Renal cortical epithelial cell (primary cell): ENCODE measurements at places on chromosomes 2 and 18. TPM values are rescaled to one million over a fixed set of nuclear protein-coding genes. Genes with fewer than 3 reads are reported as not detected.
A peak's percentile ranks its signal among the peaks of the same experiment; 100 is the strongest.

GRCh38 chr2:21793461-21793860 lies 669.7 kb downstream of the TDRD15 start:
- no peak for DNase-seq

DNA sequence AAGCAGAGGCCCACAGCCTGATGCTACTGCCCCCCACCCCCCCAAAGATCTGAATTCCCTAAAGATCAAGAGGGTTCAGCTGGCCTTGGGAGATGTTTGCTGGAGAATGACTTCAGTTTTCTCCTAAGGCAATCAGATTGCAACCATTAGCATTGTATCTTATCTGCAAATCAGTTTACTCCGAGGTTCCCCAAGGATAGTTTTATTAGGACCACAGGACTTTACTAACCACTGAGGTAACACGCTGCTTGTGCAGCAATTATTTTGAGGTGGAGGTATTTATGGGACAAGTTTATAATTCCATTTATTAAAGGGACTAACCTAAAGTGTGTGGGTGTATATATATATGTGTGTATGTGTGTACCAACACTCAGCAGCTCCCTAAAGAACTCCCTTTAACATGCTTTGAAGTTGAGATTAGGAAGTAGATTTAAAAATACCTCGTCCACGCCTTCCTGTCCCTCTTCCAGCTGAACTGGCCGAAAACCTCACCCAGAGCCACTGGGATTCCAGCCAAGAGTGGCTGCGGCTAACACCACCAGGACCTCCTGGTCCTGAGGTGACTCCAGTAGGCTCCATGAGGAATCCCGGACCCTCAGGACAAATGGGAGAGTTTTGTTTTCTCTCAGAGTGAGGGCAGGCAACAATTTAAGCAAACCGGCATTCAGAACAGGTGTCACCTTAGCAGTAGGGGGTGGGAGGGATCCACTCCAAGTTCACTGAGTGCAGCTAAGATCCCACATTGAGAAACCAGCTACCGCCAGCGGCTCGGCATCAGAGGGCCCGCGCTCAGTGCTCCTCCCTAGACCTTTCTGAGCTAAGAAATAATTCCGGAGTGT lies 3.0 kb upstream of the DLX1 start:
- DNase-seq, result no peak

The CEP192 gene
- 35.1 and 37.2 TPM in 2 replicates for total RNA-seq

The UGT1A3 gene
- 0.17 and 4.1 TPM in 2 replicates for total RNA-seq

DNA sequence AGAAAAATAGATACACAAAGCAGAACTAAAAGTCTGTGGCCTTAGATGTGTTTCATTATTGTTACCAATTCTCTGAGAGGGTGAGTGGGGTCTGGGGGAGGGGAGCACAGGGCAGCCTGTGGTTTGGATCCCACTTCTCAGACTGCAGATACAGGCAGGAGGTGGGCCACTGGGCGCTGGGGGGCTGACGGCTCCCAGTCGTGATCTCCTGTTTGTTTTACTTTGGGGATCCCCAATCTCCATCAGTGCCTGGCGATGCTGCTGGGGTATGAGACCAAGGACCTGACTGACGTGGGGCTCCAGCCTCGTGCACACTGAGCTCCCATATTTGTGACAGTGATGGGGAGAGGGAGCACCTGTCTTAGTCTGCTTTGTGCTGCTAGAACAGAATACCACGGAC lies 54.9 kb downstream of the EDAR start:
- DNase-seq, result no peak

- DNase-seq, result no peak
Observed at GRCh38 chr2:109178968-109179367, 50.0 kb downstream of the SH3RF3 start.

GRCh38 chr2:224658780-224659405 lies 57.3 kb downstream of the CCDC195 start:
- peak; percentile 17 for DNase-seq

The NXPH2 gene
- 0.87 TPM in 1 of 2 replicates, not detected in the other for total RNA-seq

DNA sequence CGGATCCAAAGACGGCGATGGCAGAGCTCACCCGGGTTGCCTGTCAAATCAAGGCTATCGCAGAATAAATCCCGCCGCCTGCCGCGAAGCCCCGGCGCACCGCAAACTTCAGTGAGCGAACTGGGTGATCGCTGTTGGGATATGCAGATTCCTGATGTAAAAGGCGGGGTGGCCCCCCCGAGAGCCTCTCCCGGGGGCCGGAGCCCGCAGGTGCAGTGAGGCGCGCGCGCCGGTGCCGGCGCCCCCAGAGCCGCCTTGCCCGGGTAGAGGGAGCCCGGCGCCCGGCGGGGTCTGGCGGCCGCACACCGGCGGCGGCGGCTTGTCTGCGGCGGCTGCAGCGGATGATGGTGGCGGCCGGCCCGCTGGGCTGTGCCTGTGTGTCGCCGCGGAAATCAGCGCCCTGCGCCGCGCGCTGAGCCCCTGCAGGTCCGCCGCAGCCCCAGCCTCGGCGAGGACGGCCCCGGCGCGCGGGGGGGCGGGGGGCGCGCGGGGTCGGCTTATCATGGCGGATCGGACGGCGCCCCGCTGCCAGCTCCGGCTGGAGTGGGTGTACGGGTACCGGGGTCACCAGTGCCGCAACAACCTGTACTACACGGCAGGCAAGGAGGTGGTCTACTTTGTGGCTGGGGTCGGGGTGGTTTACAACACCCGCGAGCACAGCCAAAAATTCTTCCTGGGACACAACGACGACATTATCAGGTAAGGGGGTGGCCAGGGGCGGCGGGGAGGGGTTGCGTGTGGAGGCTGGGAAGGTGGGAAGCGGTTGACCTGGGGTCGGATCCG lies 1.3 kb downstream of the EML6 start:
- DNase-seq, result no peak

DNA sequence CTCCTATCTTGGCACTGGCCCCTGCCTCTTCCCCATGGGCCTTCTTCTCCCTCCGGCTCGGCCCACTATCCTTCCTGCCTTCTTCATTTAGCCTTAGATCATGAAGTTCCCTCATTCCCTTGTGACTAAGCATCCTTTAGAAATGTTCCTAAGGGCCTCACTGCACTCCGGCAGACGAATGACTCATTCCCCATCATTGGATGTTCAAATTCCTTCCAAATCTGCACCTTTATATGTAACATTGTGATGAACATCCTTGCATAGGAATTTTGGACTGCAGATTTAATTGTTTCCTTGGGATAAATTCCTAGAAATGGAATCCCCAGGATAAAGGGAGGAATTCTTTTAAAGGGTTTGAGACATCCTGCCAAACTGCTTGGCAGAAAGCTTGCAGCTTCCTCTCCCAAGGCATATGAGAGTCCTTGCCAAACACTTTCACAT lies 19.0 kb downstream of the CRACDL start:
- peak; percentile 90 for DNase-seq

- DNase-seq, result peak; percentile 93
Observed at GRCh38 chr2:62292190-62292589, 96.3 kb downstream of the B3GNT2 start.

GRCh38 chr2:196186266-196186980 lies 15.0 kb upstream of the STK17B start:
- DNase-seq, result no peak

DNA sequence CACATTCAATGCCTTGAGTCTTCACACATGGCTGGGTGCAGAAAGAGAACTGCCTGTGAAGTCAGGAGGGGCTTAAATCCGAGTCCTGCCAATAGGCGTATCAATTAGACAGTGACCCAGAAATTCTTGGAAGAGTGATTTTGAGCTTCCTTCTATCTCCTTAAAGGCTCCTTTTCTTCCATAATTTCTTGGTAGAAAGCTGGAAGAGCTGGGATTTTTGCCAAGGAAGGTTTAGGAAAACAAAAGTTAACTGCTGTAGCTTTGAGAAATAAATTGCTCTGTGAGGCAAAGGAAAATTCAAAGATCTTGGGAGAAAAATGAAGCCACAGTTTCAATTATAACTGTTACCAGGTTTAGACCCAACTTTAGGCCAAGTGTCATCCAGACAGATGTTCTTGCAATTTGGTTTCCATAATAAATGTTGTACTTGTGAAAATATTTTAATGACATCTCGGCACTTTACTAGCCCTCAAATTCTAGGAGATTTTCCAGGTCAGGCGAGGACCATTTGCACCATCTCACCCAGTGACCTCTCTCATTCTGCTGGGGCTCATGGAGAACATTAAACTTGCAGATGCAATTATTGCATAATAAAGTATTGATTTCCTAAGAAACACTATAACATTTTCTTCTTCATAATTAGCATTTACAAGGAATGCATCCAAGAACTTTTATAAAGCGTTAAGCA lies 329.7 kb upstream of the MEIS1 start:
- no peak for DNase-seq

GRCh38 chr18:28767727-28768211 lies 590.8 kb upstream of the CDH2 start:
- DNase-seq, result peak; percentile 65

DNA sequence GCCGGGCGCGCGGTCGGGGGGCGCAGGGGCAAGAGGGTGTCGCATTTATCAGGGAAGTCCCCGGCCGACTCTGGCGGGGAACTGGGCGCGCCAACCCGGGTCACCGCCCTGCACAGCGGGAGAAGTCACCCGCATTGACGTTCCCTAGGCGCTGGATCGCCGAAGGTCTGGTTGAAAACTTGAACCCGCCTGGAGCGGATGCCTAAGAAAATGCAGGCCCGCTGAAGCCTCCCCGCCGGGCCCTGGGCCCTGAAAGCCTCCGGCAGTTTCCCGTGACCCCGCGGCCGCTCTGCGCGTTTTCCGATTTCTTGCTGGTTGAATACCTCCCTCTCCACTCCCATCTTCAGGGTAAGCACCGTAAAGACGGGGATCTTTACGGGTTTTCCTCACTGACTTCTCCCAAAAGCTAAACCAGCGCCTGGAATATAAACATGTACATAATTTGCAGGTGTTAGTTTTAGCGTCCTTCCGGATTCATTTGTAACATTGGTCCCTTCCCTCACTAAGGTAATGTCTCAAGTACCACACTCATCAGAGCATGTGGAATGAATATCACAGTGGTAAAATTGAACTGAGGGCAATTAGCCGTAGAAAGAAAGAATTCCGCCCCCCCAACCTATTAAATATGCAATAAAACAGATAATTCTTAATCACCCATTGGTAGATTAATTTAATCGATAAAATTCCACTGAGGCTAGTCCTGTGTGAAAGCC lies 675 bp upstream of the SPIRE1 start:
- no peak for DNase-seq

DNA sequence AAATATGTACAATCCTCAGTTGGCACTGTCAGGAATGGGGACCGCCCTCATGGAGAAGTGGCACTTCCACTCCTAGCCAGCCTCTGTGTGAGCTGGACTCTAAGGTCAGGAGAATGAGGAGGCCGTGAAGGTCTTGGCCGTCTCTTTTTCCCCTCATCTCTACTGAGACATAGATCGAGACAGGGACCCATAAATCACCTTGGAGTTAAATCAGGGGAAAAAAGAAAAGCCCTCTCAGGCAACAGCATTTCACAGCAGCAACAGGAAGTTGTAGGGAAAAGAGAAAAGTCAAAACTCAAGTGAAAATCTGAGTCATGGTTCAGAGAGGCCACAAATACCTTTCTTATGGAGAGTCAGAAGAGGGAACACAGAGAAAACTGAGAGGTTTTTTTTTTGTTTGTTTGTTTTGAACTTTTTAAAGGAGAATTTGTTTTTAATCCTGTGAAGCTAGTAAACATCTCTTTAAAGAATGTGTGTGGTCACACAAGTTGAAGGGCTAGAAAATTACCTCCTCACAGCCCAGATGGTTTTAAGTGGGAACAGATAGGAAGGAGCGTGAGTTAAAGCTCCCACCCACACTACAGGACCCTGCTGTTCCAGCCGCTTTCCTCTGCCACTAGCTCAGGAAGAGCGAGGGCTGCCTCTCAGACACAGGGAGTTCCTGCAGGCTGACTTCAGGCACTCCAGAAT lies 30.6 kb upstream of the CYP1B1 start:
- DNase-seq, result peak; percentile 91

The LBX2 gene
- total RNA-seq, result 0.99 and 1.0 TPM in 2 replicates

The CHMP3 gene
- 105 and 241 TPM in 2 replicates for total RNA-seq

The LRP1B gene
- 0.17 and 4.3 TPM in 2 replicates for total RNA-seq

The NR4A2 gene
- 0.15 TPM in 1 of 2 replicates, not detected in the other for total RNA-seq

- peak; percentile 88 for DNase-seq
Observed at GRCh38 chr18:56709463-56709862, 58.3 kb downstream of the WDR7 start.

DNA sequence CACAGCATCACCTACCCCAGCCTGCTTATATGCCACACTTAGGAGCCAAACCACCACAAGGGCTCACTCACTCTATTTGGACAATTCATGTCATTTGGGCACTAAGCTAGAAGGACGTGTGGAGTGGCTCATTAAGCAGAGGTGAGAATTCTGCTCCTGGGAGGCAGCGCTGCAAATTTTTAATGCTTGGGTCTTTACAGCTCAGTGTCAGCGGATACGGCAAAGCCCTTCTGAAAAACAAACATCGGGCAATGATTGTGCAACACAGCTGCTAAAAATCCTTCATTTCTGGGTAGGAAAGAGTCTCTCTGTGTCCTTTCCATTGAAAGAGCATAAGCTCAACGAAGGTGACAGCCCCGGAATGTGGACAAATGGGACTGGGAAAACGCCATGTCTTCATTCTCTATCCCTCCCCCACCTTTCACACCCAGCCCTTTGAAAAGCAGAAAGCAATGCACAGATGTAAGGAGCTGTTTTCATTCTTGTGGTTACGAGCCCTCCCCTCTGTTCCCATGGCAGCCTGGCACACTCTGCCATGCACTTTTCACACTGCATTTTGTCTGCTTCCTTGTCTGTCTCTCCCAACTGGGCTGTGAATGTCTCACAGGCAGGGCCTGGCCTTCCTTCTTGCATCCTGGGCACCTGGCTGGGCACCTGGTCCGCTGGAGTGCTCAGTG lies 16.0 kb downstream of the TMEM177 start:
- peak; percentile 81 for DNase-seq

DNA sequence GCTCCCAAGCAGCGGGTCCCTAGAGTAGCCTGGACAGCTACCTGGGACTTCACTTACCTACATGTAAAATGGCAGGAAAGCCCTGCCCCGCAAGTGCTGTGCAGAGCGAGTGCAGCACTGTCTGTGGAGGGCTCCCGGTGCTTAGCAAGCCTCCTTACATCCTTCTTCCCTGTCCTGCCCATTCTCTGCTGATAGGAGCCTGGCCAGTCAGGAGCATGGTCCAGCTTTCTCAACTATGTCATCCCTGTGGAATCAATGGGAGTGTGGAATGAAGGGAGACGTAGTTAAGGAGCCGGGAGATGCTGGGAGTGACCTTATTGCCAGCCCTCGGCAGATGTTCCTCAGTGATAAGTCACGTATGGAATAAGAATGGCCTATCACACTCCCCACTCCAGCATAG lies 661.9 kb upstream of the ID2 start:
- no peak for DNase-seq

The ST8SIA5 gene
- under 0.01 and 0.75 TPM in 2 replicates for total RNA-seq

DNA sequence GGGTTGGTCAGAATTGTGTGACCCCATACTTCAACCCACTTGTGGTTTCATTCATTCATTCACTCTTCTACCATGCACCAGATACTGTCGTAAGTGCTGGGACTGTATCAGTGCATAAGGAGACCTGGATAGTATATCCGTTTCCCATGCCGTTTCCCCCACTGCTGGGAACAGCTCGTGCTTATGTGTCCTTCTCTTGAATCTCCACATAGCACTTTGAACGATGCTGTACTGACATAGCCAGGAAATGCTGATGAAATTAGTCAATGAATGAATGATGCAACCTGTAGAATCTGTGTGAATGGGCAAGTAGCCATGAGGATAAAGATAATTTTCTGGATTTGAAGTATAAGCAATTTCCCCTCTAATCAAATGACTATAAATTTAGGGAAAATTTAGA lies 276.1 kb downstream of the BCL2 start:
- no peak for DNase-seq

GRCh38 chr2:223007531-223007930 lies 44.5 kb upstream of the KCNE4 start:
- peak; percentile 11 for DNase-seq
